ENCODE measurements at places on chromosomes 5 and 9.

GRCh38 chr9:6714176-6714575 lies 43.6 kb upstream of the KDM4C start:
- no peak for DNase-seq

GRCh38 chr5:150064681-150065220 lies 21.6 kb downstream of the CSF1R start:
- DNase-seq = no peak

DNA sequence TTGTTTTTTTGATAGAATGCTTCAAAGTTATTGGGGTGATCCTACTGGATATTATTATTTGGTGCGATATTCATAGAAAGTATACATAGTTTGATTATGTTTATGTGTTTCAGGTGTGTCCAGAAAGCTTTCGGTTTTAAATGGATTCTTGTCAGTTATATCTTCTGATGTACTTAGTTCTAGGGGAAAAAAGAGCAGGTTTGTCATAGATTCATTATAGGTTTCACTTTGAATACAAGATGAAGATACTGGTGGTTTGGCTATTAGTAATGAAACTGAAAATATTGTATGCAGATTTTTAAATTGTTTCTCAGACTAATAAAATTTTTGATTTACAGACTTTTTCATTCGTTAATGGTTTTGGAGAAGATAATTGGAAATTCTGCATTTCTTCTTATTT lies 98.9 kb downstream of the MAN2A1 start:
- no peak for DNase-seq

DNA sequence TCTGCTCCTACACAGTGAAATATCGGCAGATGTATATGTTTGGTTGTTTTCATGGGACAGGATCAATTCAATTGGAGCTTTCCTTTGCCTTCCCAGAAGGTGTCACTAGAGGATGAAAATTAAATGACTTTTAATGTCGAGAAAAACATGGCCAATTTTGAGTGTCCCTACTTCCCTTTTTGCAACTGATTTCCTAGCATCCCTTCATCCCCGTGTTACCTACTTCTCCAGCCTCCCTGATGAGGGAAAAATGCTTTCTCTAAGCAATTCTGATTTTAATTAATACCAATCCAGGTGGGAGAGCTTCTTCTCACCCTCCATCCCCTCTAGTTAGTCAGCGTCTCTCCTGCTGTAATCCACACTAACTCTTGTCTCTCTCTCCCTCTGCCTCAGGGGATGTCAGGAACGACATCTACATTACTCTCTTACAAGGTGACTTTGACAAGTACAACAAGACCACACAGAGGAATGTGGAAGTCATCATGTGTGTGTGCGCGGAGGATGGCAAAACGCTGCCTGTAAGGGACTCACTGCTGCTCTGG lies 64.9 kb downstream of the DOCK2 start:
- DNase-seq = peak; percentile 39

- no peak for DNase-seq
Observed at GRCh38 chr9:121598167-121598964, 53.1 kb upstream of the DAB2IP start.

- DNase-seq = no peak
Observed at GRCh38 chr9:13614060-13614459, 334.6 kb upstream of the MPDZ start.

DNA sequence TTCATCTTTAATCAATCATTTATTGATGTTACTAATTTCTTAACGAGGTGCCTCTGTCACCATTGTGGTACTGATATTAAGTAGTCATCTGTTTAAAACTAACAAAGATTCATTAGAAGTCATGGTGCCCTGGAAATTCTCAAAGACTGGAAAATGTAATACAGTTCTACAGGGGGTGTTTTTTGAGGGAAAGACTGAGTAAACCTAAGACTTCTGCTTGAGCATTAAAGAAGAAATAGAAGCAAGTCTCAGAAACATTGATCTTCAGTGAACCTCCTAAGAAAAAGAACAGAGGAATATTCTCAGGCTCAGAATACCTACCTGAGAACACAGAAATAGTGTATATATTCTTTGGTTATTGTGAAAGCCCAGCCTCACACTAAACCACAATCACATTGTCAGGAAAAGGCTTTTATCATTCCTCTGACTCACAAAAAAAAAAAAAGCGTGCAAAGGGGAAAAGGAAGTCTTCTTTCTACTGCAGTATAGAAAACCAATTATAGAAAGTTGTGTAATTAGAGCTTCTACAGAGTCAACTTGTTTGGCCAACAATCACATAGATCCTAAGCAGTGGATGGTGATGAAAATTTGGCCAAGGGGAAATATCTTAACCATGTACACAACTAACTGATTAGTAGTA lies 60.8 kb downstream of the HINT1 start:
- peak; percentile 3 for DNase-seq

DNA sequence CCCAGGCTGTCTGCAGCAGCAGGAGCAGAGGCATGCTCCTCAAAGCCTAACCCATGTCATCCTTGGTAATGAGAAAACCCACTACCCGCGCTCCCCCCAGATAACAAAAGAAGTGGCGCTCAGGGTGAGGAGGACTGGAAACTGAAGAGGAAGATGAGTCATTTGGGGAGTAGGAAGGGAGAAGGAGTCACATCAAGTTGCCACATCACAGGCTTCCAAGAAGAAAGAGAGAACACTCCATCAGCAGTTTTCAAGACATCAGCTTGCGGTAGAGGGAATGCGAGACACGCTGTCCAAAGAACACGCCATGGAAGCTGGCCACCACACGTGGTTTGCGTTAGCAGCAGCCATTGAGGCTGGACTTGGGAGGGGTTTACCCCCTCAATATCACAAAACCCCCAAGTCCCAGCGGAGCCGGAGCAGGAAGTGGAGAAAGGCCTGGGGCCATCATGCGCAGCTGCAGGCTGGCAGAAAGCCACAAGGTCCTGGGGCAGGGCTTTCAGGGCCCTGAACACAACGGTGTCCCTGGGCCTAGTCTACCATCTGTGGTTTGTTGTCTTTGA lies 41.5 kb downstream of the SH3PXD2B start:
- peak; percentile 20 for DNase-seq

GRCh38 chr5:124721229-124721735 lies 25.2 kb downstream of the ZNF608 start:
- DNase-seq = no peak

DNA sequence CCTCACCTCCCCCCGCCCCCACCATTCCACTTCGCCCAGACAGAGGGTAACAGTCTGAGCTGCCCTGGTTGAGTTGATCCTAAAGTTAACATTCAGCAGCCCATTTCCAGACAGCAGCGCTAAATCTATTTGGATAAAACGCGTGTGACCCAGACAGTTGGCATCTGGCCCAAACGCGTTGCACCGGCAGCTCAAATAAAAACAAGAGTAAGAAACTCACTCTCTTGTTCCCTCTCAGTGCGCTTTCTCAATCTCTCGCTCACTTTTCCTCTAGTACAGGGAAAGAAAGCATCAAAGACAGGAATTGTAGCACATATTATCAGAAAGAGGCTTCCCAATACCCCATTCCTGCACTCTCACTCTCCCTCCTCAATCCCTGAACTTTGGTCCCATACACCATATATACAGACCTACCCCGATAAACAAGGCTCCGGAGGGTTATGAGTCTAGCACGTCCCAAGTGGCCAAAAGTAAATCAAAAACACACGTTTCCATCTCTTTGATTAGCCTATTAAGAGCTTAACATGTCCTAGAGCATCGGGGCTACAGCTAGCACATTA lies 1.3 kb downstream of the ADAMTS6 start:
- peak; percentile 9 for DNase-seq

DNA sequence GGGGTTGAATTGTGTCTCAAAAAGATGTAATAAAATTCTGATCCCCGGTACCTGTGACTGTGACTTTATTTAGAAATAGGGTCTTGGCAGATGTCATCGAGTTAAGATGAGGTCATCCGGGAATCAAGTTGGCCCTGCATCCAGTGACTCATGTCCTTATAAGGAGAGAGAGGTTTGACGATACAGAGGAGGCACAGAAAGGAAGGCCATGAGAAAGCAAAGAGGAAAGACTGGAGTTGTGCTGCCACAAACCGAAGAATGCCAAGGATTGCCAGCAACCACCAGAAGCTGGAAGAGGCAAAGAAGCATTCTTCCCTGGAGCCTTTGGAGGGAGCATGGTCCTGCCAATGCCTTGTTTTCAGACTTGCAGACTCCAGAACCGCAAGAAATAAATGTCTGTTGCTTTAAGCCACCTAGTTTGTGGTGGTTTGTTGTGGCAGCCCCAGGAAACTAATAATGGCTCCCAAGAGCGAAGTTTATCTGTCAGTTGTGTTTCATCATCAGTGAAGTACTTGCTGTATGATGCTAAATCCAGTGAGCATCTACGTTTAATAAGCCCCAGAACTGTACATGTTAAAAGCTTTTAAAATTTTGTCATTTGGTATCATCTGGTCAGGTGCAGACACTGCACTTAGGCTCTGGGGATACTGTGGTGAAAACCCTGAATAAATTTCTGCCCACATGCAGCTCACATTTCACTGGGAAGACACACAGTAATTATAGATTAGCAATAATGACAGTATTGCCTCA lies 114.8 kb downstream of the TLE4 start:
- DNase-seq = peak; percentile 89

DNA sequence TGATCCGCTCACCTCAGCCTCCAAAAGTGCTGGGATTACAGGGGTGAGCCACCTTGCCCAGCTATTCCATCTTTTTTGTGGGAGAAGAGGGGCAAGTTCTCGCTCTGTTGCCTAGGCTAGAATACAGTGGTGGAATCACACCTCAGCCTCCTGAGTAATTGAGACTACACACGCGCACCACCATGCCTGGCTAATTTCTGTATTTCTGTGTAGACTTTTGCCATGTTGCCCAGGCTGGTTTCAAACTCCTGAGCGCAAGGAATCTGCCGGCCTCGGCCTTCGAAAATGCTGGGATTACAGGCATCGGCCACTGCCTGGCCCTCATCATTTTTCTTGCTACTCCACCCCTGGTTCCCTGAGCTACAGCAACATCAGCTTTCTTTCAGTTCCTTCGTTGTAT lies 2.8 kb upstream of the NOL6 start:
- no peak for DNase-seq

DNA sequence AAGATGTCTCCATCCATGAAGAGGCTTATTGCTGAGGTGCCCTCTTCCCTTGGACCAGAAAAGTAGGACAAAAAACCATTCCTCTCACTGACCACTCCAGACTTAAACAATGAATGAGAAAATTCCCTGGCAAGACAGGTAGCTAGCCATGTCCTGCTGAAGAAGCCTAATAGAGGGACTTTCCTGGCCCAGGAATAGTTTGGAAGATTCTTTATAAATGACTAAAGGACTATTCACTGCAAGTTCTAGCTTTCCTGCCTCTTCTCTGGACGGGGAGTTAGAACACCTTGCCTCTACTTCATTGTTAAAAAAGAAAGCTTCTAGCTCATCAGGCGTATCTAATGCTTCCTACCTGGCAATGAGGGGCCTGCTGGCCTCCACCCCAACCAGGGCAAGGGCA lies 153.6 kb downstream of the NR3C1 start:
- peak; percentile 57 for DNase-seq

GRCh38 chr5:116076496-116076895 lies 8.3 kb upstream of the COMMD10 start:
- DNase-seq = no peak

DNA sequence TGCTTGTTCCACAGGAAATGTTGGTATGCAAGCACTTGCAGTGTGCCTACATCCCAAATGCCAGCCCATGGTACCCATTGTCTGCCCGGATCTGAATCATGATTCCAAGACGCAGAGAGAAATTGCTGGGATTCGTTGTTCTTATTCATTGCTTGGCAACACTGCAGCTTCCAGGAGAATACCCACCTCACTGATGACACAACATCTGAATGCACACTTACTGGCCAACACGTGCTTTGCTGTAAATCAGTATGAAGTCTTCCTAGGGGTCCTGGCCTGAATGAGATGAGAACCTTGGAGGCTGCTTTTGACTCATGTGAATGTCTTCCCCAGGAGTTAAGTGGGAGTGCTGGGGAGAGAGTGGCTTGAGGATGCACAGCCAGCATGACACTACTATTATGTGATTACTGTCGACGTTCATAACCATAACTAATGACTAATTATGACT lies 11.6 kb downstream of the SRD5A1 start:
- DNase-seq = no peak

DNA sequence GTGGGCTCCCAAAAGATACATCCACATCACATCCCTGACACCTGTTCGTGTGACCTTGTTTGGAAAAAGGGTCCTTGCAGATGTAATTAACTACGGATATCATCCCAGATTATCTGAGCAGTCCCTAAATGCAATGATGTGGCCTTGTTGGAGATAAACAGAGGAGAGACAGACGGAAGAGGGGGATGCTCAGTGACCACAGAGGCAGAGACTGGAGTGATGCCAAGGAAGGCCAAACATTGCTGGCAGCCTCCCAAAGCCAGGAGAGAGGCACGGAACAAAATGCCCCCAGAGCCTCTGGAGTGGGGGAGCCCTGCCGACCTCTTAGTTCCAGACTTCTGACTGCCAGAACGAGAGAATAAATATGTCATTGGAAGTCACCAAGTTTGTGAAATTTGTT lies 15.0 kb upstream of the VAV2 start:
- no peak for DNase-seq

- DNase-seq = peak; percentile 76
Observed at GRCh38 chr9:111940697-111941096, 44.1 kb downstream of the UGCG start.

- no peak for DNase-seq
Observed at GRCh38 chr9:29144476-29144875, 1571.2 kb upstream of the C9orf72 start.

DNA sequence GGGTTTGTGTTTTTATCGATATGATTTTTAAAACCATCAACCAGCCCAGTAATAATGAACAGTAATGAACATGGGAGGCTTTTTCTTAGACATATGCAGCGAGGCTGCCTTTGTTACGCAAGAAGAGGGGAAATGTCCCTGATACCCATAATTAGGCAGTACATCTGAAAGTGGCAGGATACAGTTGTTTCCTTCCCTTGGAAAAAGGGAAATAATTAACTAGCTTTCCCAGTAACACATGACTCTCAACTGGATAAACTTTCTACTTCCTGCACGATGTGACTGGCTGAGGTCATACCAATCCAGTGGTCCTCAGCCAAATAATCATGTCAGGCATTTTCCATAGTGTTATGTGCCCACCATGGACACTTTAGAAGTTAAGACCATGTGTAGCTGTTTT lies 431.6 kb upstream of the C9orf72 start:
- DNase-seq = no peak

DNA sequence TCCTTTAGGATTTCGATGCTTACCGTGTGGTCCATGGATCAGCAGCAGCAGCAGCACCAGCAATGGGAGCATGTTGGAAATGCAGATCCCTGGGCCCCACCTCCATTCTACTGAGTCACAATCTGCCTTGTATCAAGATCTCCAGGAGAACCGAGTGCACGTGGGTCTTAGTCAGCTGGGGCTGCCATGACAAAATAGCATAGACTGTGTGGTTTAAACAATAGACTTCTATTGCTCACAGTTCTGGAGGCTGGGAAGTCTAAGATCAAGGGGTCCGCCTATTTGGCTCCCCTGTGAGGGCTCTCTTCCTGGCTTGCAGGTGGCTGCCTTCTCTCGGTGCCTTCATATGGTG lies 1.3 kb upstream of the PROP1 start:
- no peak for DNase-seq
